Esophagus muscularis mucosa (tissue), 4 donors: ENCODE measurements at places on chromosomes 13 and 19.

DNA sequence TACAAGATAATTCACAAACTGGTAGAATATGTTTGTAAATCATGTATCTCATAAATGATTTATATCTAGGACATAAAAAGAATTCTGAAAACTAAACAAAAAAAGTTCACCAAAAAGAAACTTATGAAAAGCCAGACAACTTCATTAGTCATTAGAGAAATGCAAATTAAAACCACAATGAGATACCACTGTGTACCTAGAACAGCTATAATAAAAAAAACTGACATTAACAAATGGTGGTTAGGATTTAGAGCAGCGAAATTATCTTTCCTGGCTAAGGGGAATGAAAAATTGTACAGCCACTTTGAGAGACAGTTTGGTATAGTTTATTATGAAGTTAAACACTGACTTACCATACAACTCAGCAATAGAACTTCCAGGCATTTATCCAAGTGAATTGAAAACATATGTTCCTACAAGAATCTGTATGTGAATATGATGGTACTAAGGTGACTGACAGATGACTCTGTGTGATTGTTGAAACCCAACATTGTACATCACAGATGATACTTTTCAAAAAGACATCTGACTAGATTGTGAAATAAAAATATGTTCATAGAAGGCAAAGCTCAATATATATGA is 41.8 kb downstream of the UGGT2 start:
- DNase-seq, result no peak

DNA sequence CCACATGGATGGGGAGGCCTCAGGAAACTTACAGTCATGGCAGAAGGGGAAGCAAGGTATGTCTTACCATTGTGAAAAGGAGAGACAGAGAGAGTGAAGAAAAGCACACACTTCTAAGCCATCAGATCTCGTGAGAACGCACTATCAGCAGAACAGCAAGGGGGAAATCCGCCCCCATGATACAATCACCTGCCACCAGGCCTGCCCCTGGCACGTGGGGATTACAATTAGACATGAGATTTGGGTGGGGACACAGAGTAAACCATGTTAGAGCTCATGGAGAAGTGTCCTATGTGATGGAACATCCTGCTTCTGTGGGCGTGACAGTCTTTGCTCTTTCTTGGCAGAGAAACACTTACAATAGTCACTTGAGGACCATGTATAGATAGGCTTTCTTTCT is 28.1 kb upstream of the ZNF331 start:
- no peak for DNase-seq

DNA sequence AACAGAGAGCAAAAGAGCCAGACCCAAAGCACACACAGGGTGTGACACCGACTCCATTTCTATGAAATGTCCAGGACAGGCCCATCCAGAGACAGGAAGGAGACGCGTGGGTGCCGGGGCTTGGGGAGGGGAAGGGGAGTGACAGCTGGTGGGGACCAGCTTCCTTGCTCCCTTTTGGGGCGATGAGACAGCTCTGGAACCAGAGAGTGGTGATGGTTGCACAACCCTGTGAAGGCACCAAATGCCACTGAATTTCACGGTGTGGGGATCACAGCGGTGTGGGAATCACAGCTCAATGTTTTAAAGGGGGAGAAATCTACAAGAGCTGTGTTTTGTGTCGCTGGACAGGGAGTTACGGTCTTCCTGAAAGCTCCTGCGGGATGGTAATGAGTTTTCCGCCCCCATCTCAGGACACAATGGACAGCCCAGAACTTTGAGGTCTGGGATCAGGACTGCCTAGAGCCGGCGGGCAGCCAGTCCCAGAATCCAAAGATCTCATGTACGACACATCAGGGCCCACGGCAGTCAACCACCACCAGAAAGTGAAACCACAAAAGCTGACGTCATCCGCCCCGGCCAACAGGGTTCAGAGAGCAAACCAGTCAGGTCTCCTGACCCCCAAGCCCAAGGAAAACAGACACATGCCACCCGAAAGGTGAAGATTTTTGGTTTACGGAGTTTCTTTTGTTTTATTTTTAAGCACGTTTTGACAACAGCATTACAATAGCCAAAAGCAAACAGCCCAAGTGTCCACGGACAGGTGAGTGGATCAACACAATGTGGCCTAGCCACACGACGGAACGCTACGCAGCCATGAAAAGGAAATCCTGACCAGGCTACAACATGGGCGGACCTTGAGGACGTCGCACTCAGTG is 7.3 kb downstream of the SGTA start:
- DNase-seq, result no peak

DNA sequence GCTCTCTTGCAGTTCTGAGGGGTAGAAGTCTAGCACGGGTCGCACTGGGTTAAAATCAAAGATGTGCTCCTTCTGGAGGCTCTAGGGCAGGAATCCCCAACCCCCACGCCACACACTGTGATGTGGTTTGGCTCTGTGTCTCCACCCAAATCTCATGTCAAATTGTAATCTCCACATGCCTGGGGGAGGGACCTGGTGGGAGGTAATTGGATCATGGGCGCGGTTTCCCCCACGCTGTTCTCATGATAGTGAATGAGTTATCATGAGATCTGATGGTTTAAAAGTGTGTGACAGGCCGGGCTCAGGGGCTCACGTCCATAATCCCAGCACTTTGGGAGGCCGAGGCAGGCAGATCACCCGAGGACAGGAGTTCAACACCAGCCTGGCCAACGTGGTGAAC is 26.6 kb upstream of the CALM3 start:
- DNase-seq, result no peak

- DNase-seq, result no peak
Measured at GRCh38 chr13:63629591-63629990, 2213.9 kb upstream of the PCDH20 start.

- no peak for DNase-seq
Measured at GRCh38 chr13:49958321-49958720, 22.2 kb upstream of the SPRYD7 start.

DNA sequence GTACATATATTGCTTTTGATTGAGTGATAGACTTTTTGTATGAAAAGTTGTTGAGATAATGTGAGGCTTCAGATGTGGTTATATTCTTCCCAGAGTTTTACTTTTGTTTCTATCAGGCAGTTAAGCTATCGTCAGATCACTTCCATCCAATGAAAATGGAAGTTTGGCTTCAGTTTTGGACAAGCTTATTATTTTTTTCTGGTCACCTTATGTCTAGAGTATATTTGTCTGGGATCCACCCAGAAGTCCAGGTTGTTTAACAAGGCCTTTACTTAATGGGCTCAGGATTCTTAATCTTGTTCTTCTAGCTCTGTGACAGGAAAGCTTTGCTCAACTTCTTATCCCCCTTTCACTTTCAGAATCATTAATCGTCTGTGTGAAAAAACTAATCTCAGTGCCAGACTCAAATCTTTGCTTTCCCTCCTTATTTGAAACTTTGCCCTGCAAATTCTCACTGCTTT is 150.9 kb downstream of the PDS5B start:
- DNase-seq, result no peak

GRCh38 chr19:11995174-11995573 is 30.3 kb downstream of the ZNF763 start:
- no peak for DNase-seq

DNA sequence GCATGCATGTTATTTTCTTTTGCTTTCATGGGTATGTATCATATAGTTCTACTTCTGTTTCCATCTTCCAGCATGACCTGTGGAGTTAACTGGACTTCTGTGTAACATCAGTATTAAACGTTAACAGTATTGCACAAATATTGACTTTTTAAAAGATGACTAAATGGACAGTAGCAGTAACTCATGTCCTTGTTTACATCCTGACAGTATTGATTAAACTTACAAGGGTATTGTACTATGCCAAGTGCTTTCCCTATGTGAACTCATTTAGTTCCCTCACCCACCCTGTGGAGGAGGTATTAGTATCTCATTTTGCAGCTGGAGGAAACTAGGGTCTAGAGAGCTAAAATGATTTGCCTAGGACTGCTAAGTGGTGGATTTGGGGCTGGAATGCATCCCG is 128.7 kb upstream of the SLC10A2 start:
- no peak for DNase-seq

DNA sequence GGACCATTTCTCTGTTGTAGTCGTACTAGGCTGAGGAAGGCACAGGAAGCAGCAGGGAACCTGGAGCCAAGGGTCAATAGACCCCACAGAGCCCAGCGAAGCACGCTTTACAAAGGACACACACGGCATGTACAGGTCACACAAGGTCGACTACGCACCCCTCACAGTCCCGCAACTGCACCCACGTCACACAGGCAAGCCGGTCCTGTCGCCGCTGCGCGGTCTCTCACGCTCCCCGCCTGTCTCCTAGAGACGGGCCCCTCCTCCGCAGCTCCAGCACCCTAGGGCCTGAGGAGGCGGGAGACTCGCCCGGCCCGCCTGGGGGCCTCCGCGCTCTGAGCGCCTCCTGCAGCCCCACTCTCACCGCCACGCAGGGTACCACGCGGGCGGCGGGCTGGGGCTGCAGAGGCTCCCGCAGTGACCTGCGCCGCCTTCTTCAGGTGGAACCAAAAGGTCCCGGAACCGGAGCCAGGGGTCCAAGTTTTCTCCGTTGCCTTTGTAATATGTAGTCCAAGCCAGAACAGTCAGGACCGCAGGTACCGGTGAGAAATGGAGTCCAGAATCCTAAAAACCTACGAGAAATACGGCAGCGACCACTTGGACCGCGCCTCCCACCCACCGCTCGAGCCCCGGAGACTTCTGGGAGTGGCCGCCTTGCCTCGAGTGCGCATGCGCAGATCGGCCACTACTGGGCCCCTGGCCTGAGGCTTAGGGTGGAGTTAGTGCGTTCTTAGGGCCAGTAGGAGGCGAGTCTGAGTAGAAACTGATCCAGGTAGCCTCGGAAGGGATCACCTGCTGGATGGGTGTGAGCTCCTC is at the start of gene ZNF607:
Gene ZNF607, minus strand, starts transcription at position 651 of the 816 bp plus-strand sequence. CDS start 8,143 bp downstream, outside the sequence.
- DNase-seq, result peak; percentile 93

GRCh38 chr13:30880856-30881155 is 25.3 kb upstream of the MEDAG start:
- no peak for DNase-seq

DNA sequence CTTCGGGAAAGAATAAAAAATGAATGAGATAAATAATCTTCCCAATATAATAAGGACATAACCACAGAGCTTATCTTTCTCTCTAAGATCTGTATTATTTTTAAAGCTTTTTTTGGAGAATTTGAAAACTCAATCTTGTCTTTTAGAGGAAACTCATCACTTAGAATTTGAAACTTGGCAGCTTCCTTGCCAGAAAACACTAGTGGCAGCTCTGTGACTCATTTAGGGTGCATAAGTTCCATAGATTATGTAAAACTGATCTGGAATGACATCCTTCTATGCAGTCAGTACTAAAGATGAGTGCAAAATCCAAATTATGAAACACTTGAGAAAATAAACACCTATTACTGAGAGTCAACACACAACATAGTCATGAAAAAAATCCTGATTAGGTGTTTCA is 848.0 kb downstream of the DACH1 start:
- no peak for DNase-seq

- DNase-seq, result no peak
Measured at GRCh38 chr19:34265221-34265650, 10.9 kb downstream of the GARRE1 start.

DNA sequence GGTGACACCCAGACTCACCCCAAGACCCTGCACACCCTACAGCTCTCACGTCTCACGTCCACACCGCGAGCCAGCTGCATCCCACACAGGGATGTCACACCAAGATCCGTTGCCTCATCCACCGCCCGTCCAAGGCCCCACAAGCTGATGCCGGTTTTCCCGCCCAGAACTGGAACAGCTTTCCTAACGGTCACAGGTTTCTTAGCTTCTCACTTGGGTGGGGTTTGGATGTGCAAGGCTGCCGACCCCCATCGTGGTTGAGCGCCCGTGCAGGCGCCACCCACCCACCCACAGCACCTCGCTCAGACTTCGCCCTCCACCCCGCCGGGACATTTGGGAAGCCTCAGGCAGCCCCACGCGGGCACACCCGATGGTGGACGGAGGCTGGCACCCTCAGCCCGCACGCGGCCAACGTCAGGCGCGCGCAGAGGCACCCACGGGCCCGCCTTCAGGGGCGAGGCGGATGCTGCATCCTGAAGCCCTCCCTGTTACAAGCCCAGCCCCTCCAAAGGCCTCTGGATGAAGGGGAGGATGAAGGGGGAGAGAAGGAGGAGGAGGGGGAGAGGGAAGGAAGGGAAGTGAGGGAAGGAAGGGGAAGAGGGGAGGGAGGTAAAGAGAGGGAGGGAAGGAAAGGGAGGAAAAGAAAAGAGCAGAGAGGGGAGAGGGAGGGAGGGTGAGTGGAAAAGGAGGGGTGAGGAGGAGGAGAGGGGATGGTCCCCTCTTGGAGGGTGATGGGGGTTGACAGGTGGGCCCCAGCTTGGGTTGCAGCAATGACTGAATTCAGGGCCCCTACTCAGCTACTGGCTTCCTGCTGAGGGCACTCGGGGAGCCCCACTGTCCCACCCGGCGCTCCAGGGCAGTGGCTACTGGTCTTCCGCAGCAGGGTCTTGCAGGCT is 12.8 kb downstream of the ONECUT3 start:
- DNase-seq, result no peak

GRCh38 chr13:113665597-113666328 is 1.3 kb upstream of the GRK1 start:
- DNase-seq, result no peak

DNA sequence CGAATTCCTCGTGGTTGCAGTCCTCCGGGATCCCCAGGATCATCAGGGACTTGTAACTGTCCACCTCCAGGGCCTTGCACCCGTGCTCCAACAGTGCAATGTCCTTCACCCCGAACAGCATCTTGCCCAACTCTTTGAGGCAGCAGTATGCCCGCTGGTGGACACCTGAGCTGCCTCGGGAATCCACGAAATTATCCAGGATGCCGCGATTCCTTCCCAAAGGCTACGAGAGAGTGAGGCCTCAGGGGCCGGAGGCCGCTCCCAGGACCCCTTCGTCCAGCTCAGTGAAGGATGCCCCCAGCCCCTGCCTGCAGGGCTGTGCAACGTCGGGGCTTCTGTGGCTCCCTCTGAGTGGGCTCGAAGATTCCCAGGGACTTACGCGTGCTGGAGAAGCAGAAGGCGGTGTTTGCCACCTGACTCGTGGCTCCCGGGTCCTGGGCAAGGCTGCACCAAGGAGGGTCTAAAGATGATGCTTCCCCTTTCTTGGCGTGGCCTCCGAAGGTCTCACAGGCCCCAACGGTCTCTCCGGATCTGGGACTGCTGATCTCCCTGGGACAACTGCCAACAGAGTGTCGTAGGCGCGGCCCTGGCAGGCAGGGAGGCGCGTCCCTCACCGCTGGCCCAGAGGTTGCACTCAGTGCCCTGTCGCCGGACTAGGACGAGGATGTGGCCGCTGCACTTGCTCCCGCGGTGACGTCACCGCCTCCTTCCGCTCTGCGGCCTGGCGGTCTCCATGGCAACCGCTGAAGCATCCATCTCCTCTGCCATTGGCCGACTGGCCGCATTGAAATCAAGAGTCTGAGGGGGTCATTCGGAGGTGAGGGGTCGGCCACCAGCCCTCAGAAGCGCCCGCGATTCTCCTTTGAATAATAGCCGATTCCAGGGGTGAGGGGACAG is at the start of gene PNMA8C:
Gene PNMA8C, minus strand, starts transcription at position 698 of the 897 bp plus-strand sequence. Its CDS starts 577 bp downstream, at position 121.
- no peak for DNase-seq

- DNase-seq, result no peak
Measured at GRCh38 chr13:111937777-111938311, 129.1 kb upstream of the SOX1 start.

GRCh38 chr13:111866731-111867245 is 200.2 kb upstream of the SOX1 start:
- peak; percentile 90 for DNase-seq
